ENCODE measurements at places on chromosomes 2 and 18.

DNA sequence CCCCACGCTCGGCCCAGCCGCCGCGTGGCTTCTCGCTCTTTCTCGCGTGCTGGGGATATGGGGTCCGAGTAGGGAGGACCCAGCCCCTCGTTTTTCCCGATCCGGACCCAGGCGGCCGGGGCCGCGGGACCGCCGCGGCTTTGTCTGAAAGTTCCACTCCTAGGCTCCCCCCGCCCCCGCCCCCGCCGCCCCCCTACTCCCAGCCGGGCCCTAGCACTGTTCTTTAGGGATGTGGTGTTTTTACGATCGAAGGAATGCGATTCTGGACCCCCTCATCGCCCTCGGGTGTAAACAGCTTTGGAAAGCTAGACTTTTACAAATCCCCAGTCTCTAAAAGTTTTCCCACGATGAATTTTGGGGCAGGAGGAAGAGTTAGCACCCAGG is 819 bp downstream of the TGIF1 start:
- peak overlapping the region; percentile 83 for H3K4me3 ChIP-seq
- no peaks in the 10 kb centered on the region for H3K27me3 ChIP-seq
- DNase-seq: no peak
- H3K36me3 ChIP-seq: no peaks in the 10 kb centered on the region

DNA sequence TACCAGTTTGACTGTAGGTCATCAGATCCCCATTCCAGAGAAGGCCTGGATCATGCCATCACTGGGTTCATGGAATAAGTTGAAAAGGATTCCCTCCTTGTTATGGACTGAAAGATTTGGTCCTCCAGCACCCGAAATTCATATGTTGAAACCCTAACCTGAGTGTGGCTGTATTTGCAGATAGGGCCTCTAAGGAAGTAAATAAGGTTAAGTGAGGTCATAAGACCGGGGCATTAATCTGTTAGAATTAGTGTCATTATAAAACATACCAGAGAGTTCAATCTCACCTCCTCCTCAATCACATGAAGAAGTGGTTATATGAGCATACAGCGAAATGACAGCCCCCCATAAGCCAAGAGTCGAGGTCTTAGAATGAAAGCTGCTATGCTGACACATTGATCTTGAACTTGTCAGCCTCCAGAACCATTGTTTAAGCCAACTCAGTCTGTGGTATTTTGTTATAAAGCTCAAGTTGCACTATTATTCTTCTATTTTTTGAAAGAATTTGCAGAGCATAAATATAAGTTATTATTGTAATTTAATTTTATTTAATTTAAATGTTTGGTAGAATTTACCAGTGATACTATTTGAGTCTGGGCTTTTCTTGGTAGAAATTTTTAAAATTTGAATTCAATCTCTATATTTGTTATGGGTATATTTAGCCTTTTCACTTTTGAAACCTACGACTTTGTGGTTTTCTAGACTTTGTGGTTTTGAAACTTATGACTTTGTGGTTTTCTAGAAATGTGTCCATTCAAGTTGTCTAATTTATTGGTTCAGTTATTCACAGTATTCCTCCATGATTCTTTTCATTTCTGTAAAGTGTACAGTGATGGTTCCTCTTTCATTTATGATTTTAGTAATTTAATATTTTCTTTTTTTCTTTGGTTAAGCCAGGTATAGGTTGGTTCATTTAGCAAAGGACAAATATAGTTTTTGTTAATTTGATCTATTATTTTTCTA is 1206.7 kb upstream of the CDH2 start:
- DNase-seq: no peak
- H3K4me3 ChIP-seq: no peak overlapping the region
- H3K27ac ChIP-seq: no peak overlapping the region

DNA sequence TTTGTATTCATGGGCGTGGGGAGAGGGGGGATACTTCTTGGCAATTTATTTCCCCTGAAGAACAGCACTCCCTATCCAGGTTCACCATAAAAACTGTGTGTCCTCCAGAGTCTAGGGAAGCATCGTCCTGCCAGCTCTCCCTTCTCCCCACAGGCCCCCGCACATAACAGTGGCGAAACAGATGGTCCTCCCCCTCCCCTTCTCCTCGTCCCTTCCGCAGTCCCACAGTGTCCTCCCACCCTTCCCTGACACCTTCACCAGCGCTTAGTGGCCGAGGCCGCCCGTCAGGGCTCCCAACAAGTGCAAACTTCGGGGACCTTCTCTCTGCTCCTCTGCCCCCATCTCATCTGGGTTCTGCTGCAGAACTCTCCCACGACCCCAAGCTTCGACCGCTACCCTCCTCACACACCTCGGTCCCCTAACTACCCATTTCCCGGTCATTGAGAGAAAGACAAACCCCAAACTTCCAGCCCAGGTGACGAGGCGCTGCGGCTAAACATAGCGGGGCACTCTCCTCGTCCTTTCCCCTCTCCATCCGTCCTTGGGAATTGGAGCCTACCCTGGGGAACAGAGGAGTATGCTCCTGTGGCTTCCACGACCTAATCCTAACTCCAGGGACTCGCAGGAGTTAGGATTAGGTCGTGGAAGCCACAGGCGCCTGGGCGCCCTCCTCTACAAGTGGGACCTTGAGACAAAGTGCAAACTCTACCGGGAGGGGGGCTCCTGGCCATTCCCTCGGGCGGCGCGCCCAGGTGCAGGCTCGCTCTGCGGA is 971 bp downstream of the ZNF385B start:
- peak overlapping the region; percentile 92 for H3K4me3 ChIP-seq
- H3K4me1 ChIP-seq: peaks cover 13% of the 10 kb centered on the region
- DNase-seq: peak; percentile 73
- H3K27ac ChIP-seq: no peak overlapping the region

GRCh38 chr18:53018791-53019190 is 678.8 kb downstream of the DCC start:
- no peak overlapping the region for H3K4me3 ChIP-seq
- peak; percentile 52 for DNase-seq
- no peaks in the 10 kb centered on the region for H3K4me1 ChIP-seq
- no peaks in the 10 kb centered on the region for H3K36me3 ChIP-seq

DNA sequence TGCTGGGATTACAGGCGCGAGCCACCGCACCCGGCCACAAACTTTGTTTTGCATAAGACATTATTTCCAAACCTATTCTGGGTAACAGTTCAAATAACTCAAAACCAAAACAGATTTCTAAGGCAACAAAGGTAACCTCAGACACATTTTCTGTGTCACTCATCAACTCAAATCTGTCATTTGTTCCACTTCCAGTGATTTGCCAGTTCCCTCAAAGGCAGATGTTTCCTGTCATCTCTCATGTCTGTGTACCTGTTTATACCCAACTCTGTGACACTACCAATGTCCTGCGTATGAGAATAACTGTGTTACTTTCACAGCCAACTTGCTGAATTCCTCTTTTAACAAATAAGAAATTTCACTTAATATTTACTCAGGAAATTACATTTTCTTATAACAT is 54.4 kb downstream of the SCN3A start:
- H3K4me1 ChIP-seq: no peaks in the 10 kb centered on the region
- no peaks in the 10 kb centered on the region for H3K36me3 ChIP-seq
- DNase-seq: no peak

DNA sequence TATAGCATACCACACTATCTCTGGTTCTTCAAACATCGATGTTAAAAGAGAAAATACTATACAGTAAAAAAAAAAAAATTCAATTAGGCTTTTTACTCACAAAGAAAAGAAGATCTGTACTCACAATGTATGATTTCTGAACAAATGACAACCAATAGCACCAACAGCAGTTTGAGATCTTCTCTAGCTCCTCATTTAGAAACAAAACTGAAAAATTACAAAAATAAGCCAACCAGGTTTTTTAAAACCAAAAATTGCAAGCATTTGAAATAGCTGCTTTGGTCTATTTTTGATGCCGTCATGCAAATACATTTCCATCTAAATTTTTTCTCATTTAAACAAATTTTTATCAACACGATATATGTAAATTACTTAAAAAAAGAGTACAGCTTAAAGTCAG is 34.3 kb upstream of the RALBP1 start:
- H3K27me3 ChIP-seq: no peaks in the 10 kb centered on the region
- H3K27ac ChIP-seq: no peak overlapping the region
- DNase-seq: no peak
- 0 out of 2 replicates have a peak, but pooled peaks cover 4% of the 10 kb centered on the region for H3K4me1 ChIP-seq

DNA sequence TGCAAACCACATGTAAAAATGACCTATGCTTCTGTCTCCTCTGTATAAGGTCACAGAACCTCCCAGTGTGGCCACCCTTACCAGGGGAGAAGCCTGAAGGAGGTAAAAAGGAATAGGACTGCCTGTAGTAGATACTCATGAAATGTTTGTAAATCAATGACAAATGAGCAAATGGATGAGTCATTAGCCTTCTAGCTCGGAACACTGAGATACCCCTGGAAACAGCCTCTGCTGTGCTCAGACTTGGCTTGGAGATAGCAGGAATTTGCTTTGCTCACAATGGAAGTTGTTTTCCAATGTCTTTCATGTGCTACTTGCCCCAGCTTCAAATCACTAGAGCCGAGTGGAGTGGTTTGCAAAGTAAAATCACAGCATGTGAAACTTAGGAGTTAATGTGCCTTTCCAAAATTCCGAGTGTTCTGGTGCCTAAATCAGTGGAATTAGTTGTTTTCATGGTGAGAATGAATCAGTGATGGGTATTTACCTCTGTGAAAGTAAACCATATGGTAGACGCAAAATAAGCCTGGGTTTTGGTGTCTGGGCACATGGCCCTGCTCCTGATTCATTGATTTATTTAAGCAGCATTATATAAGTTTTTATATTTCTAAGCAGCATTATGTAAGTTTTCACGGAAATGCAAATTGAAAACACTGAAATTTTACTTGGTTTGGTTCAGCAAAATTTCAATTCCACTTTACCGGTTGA is 154.0 kb upstream of the MAP3K20 start:
- H3K27me3 ChIP-seq: no peaks in the 10 kb centered on the region
- DNase-seq: no peak
- H3K27ac ChIP-seq: no peak overlapping the region
- H3K4me1 ChIP-seq: no peaks in the 10 kb centered on the region
- no peaks in the 10 kb centered on the region for H3K36me3 ChIP-seq
- H3K4me3 ChIP-seq: no peak overlapping the region

- H3K27ac ChIP-seq: no peak overlapping the region
- H3K27me3 ChIP-seq: no peaks in the 10 kb centered on the region
- H3K4me1 ChIP-seq: peaks cover 32% of the 10 kb centered on the region
- no peak overlapping the region for H3K4me3 ChIP-seq
- no peak for DNase-seq
- no peaks in the 10 kb centered on the region for H3K36me3 ChIP-seq
These were observed 769.2 kb upstream of the FAM98A start for GRCh38 chr2:34368304-34368703.
